Stimulated activated CD4-positive, alpha-beta T cell treated with anti-CD3 and anti-CD28 coated beads, TNF-alpha, amount 100 ng/mL, for 24 hours (primary cell): ENCODE measurements at places on chromosomes 12 and 14.
A peak's percentile ranks its signal among the peaks of the same experiment; 100 is the strongest.

- peak; percentile 18 for DNase-seq
These were observed 46.0 kb downstream of the MYO1H start for GRCh38 chr12:109393437-109394345.

- DNase-seq = no peak
These were observed 203.3 kb upstream of the SRRM4 start for GRCh38 chr12:118778077-118778476.

DNA sequence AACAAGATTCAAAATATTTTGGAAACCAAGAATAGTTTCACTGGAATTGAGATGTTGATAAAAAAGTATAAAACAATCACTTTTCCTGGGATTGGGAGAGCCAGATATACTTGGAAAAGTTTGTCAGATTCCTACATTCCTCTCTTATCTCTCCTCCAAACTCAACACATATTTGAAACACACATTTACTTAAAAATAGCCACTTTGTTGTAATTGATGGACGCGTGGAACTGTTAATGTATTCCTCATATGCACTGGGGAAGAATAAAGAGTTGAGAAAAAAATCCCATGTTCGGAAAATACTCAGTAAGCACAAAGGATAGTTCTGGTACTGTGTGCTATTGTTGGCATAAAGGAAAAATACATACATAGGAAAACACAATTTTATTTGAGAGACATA, 195.6 kb upstream of the FLRT2 start:
- DNase-seq = no peak

GRCh38 chr14:100545359-100545758, 41.9 kb downstream of the BEGAIN start:
- no peak for DNase-seq

GRCh38 chr12:51994959-51995358, 11.8 kb upstream of the TAMALIN start:
- DNase-seq = no peak

GRCh38 chr12:118190266-118190665, 54.3 kb downstream of the PEBP1 start:
- no peak for DNase-seq

DNA sequence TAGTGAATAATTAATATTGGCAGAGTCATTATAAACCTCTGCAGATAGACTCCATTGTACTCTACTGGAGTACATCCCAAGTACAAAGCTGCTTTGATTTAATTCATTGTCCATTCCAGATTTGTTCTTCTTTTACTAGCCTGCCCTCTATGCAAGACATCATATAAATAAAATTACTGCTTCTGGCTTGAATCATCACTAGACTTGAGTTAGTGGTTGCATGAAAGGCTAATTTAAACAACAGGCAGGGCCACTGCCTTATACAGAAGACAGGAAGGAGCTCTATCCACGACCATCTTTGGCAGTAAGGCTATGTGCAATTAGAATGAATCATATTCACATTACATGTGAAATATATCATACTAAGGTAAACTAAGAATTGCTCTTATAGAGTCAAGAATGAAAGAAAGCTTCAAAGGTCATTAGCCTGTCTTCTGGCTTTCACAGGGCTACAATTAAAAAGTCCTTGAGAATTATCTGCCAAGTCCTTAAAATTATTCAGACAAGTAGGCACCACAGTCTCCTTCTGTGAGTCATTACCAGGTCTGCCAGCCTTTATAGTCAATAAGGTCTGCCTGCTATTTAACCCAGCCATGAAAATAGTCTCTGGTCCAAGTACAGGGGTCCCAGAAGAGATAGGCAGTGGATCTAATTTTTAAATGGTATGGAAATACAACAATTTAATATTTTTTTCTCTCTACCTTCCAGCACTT, 631.8 kb downstream of the TMTC2 start:
- DNase-seq = no peak

- no peak for DNase-seq
These were observed 13.4 kb downstream of the C12orf50 start for GRCh38 chr12:88015825-88016224.

- DNase-seq = peak; percentile 18
These were observed 75.5 kb upstream of the DCD start for GRCh38 chr12:54723379-54724256.

GRCh38 chr14:45902241-45902640, 649.2 kb upstream of the MIS18BP1 start:
- no peak for DNase-seq

DNA sequence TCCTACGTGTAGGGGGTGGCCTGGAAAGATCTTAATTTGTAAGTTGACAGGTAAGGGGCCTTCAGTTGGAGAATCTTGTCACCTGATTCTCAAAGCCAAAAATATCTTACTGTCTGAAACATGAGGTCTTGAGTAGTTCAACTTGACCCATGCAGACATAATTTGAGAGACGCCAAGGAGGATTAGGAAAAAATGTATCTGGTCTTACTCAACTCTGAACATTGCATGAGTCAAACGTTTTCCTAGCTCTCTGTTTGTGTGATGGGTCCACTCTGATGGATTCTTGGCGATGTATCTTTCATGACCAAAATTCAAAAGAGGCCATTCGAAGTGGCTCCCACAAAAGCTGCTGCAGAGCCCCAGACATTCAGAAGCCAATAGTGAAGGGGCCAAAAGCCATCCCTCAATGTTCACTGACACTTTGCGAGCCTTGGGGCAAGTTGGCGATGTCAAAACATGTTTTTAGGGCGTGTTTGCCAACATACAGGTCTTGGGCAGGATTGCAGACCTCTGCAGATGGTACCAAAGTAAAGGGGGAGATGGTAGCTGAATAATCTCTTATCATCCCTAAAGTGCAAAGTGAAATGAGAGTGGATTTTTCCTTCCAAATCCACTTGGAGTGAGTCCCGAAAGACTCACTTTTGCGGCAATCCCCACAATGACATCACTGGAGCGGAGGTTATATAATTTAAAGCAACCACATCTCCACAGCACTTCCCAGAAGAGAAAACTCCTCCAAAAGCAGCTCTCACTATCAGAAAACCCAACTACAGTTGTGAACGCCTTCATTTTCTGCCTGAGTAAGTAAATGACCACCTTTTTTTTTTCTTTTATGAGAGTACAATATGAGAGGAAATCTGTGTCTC, at the start of gene BDKRB1:
TSS of gene BDKRB1 (plus strand) at position 710 of the 866 bp plus-strand sequence. CDS start 7,473 bp downstream, outside the sequence.
- DNase-seq = no peak

DNA sequence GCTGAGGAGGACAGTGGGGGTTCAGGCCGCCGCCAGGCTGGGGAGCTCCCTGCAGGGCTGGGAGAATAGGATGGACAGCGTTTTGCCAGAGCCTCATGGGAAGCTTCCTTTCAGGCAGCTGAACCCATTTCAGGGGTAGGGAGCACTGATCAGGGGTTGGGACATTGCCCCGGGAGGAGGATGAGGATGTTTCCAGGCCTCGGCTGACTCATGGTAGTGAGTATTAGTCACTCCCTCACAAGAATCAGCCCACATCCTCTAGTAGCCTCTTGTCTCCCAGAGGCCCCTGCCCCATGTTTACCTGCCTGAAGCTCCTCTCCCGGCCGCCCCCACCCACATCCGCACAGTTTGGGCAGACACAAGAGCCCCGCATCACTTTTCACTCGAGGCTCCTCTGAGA, 89.8 kb downstream of the ZFP36L1 start:
- no peak for DNase-seq

- no peak for DNase-seq
These were observed 49.5 kb upstream of the FOXN3 start for GRCh38 chr14:89466484-89466883.

DNA sequence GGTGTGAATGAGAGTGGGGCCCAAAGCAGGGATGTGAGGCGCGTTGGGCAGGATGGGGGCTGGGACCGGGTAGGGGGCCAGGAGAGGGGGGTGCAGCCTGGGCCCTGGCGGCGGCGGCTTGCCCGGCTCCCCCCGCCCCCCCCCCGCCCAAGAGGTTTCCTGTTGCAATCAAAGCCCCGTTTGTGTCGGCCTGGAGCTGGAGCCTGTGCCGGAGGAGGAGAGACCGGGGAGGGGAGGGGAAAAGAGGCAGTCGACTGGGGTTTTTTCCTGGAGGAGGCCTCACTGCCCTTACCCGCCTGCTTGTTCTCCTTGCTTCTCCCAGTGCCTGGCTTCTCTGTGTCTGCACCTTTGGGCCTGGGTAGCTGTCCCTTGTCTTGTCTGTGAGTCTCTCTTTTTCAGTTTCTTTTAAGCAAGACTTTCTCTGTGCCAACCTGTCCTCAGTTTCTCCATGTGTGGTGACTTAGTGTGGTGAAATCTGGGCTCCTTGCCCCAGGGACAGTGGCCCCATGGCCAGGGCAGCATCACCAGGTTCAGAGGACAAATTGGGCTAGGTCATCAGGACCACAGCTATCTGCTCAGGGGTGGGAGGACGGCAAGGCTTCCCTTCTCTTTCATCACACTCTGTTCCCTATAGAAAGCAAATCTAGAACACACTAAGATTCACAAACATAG, 8.5 kb downstream of the RARG start:
- no peak for DNase-seq

DNA sequence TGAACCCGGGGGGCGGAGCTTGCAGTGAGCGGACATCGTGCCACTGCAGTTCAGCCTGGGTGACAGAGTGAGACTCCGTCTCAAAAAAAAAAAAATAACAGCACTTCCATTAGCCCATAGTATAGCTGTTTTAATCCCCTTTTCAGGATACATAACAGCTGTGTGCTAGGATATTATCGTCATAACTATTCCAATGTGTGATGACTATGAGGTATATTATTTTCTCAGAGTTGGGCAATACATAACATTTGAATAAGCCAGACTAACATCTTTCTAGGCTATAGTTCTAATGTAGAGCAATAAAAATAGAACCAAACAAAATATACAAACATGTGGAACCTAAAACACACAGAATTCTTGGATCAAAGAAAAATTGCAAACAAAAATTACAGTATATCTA, 57.1 kb downstream of the MARK3 start:
- DNase-seq = no peak

GRCh38 chr12:120537856-120538220, 3.7 kb downstream of the RNF10 start:
- no peak for DNase-seq

DNA sequence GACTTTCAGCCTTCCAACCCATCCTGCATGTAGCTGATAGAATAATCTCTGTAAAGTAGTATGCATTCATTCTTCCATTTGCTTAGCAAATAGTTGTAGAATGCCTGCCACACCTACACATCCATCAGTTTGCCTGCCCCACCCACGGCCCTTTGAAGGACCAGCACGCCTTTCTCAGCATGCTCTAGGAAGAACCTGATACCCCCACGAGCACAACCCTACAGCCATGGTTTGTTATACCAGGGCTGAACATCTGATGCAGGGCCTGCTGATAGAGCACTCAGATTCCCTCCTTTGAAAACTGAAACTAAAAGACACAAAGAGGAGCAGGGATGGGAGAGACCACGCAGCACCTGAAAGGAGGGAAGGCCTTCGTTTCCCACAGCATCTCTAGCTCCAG, 205.1 kb downstream of the ANO2 start:
- no peak for DNase-seq

- no peak for DNase-seq
These were observed 102.8 kb downstream of the SCAF11 start for GRCh38 chr12:45887544-45887943.

- DNase-seq = no peak
These were observed 9.6 kb downstream of the TSPAN9 start for GRCh38 chr12:3086729-3087323.

- no peak for DNase-seq
These were observed 178.8 kb upstream of the FRMD6 start for GRCh38 chr14:51472881-51473280.

DNA sequence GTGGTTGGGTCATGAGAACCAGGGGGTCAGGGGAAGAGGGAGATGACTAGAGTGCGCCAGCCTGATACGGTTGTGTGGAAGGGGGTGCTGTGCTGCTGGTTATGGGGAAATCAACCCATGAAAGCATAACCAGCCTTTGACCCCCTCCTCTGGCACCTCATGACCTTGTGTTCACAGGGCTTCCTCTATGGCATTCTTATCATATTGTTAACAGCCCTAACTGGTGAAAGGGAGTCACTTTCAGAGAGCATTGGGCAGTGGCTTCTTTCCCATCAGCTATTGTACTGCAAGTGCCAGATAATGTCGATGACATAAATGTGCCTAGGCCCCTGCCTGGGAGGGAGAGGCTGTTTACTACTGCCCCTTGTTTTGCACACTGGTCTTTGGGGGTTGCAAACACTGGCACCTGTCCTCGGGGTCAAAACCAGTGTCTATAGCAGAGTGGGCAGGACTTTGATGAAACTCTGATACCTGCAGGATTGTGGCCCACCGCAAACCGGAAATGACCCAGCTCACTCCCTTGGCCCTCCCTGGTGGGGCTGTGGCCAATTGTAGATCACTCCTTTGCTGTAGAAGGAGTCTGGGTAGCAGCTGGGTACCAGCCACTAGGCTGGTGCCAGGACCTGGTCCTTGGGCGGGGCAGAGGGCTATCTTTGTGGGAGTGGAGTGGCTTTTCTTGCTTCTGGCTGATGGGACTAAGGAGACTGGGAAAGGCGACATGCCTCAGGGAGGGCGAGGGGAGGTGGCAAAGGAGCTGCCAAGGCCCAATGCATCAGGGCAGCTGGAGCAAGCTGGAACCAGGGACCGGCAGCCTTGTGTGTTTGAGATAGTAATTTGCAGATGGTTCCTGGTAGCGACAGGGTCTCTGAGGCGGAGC, 634 bp upstream of the TMEM63C start:
- no peak for DNase-seq

- no peak for DNase-seq
These were observed 8.1 kb upstream of the ATXN2 start for GRCh38 chr12:111607239-111607638.

GRCh38 chr12:111330800-111331752, 37.8 kb downstream of the PHETA1 start:
- no peak for DNase-seq

GRCh38 chr12:124345795-124346194, 50.9 kb downstream of the RFLNA start:
- no peak for DNase-seq

- no peak for DNase-seq
These were observed 8.8 kb upstream of the KIF26A start for GRCh38 chr14:104129556-104129955.

- DNase-seq = no peak
These were observed 13.5 kb downstream of the PHLDA1 start for GRCh38 chr12:76018111-76018510.

- DNase-seq = no peak
These were observed 18.0 kb upstream of the CTDSP2 start for GRCh38 chr12:57864442-57865083.

DNA sequence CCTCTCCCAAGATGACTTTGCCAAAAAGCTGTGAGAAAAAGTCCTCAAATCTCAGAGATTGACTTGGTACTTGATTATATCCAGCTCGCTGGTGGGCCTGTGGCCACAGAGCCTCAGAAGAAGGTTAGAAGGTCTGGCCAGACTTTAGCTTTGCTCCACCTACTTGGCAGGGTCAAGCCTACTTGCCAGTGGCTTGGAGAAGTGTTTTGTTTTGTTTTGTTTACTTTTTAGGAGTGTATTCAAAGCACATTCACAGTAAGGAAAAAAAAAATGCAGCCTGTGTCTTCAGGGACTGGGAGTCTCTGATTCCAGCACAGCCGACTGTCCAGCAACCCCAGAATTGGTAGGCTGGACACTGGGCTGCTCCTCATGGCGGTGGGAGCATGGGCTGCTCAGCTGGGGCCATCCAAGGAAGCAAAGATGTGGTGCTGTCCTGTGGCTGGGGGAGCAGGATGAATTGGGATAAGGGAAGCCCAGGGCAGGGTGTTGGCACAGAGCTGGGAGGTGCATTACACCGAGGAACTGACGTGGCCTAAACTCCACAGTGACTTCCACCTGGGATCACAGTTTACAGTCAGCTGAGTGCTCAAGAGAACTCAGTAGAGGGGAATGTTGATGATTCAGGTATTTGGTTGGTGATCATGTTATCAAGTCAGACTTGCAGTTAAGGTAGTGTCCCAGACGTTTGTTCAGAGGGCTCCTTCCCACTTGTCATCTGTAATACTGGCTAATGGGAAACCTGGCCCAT, 73.5 kb downstream of the PPP2R5C start:
- no peak for DNase-seq

GRCh38 chr12:56616925-56617324, 13.2 kb downstream of the BAZ2A start:
- no peak for DNase-seq
